ENCODE measurements at places on chromosomes 16 and 17. TPM values are rescaled to one million over a fixed set of nuclear protein-coding genes. Genes with fewer than 3 reads are reported as not detected.

Gene ARL16
- 48.5 TPM for total RNA-seq

Gene ITGB4
- 0.63 TPM for total RNA-seq

Gene SLC25A11
- total RNA-seq: 65.3 TPM

Gene CD7
- not detected for total RNA-seq

Gene MAP2K6
- total RNA-seq: 0.34 TPM

Data from HFFc6 (cell line).